ENCODE measurements at places on chromosomes 4 and X.
A peak's percentile ranks its signal among the peaks of the same experiment; 100 is the strongest.

GRCh38 chr4:102868153-102868780 lies 525 bp upstream of the CISD2 start:
- no peak for DNase-seq

GRCh38 chrX:37437160-37437559 lies 88.0 kb downstream of the PRRG1 start:
- DNase-seq, result no peak

DNA sequence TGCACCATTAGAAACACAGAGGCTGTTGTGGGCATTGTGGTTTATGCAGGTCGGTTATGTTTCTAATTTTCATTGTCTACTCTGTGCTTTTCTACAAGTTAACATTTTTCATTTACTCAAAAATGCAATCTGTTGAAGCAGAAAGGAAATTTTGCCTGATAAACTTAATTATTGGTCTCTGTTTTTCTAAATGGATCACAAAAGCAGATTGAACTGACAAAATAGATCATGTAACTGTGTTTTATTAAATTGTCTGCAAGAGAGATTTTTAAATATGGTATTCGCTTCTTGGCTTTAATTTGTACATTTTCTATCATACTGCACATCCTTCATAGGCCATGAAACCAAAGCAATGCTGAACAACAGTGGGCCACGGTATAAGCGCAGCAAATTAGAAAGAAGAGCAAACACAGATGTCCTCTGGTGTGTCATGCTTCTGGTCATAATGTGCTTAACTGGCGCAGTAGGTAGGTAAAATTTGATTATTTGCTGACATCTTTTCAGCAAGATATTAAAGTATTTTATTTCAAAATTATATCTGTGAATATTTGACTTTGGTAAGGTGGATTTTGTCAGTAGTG lies 50.6 kb downstream of the ATP10D start:
- DNase-seq, result no peak

DNA sequence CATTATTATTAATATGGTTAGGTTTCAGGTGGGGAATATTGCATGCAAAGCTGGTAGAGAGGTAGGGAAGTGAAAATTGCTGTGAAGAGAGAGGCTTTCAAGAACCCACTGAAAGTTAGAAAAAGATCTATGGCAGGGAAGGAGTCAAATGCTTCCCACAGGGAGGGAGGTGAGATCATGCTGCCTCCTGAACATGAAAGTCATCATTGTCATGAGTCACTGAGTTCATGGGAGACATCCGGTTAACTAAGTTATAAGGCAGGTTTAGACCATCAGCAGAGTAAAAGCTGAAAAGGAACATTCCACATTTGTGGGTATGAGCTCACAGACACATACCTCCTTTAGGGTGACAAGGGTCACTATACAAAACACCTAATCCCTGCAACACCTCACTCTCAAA lies 16.2 kb downstream of the GATB start:
- DNase-seq, result peak; percentile 41

DNA sequence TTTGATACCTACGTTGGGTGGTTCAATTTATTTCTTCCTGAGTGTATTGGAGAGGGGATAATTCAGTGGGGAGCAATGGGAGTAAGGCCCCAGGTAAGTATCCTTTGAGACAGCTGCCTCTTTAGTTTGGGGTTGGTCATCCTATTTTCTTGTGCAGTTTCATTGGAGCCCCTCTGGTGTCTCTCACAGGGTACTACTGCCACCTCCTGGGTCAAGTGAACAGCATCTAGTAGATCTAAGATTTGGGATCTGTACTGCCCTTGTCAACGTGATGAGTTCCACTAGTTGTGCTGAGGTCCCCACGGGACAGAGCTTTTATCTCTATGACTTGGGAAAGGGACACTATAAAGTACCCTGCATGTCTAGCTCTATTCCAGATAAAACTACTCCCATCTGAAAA lies 80.6 kb downstream of the PBDC1 start:
- DNase-seq, result peak; percentile 56

Data from suppressor macrophage (primary cell).